AG04449 (cell line): ENCODE measurements at places on chromosomes 7 and 10.

DNA sequence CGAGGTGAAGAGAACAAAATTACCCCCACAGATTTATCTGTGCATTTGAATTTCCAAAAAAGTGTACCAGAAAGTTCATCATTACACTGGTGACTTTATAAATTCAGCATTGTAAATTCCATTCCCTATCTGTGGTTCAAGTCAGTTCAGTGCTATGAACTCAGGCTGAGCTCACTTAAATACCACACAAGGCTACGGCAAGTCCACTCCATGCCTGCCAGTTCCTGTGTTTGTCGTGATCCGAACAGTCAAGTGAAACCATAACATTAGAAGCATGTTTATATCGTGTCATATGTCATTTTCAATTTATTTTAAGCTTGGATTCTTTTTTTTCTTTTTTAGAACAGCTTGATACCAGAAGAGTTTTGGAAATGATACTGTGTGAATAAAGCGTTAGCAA, 14.8 kb downstream of the MBL2 start:
- DNase-seq, result peak; percentile 23

DNA sequence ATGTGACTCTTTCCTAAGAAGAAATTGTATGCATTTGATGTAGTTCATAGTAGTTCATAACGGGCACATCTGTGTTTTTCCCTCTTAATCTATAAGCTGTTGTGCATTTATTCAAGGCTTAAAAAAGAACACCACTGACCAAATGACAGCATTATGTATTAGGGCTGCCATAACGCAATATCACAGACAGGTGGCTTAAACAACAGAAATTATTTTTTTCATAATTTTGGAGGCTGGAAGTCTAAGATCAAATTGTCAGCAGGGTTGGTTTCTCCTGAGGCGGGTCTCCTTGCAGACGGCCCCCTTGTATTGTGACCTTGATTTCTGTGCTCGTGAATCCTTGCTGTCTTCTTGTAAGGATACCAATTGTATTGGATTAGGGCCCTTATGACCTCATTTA, 627 bp upstream of the SSMEM1 start:
- no peak for DNase-seq

DNA sequence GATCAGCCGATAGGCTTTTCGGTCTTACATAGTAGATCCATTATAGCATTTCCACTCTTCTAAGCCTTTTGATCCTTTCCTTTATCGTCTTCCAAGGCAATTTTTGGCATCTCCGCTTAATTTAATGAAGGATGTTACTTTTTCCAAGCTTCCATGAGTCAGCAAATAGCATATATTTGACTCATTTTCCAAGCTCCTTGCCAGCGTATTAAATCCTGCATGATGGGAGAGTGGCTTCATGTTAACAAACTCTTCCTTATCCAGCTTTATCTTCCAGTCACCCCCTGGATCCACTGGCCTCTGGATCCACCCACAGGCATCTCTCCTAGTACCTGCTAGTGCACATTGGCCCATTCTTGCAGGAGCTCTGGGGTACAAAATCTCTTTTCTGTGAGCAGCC, 13.0 kb downstream of the OR9A2 start:
- peak; percentile 46 for DNase-seq

DNA sequence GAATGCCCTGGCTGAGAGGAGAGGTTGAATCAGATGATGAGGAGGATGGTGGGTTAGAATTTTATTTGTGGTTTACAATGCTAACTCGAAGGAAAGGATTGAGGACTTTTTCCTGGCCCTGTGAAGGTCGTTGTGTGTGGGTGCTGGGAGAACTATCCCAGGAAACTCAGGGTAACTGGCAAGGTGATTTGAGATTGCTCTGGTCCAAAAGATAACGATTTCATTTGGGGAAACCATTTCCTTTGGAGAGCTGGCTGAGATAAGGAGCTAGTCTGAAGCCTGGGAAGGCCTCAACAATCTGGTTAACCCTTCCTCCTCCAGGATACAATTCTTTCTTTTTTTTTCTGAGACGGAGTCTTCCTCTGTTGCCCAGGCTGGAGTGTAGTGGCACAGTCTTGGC, 33.0 kb downstream of the HK1 start:
- DNase-seq, result no peak

DNA sequence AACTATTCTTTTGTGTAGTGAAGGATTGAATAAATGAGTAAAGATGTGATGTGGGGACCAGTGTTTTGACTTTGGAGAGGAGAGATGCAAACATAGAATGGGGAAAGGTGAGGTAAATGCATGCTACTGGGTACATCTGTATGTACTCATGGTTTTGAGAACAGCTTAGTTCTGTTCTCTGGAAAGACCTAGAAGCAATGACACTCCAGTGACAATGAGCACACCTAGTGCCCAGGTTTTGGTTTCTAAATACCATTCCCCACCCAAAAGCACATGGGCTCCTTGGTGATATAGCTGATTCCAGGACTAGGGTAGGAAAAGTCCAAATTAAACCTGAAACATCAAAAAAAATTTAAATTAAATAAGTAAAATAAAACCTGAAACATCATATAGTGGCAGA, 22.6 kb upstream of the HSPA12A start:
- DNase-seq, result no peak

- DNase-seq, result no peak
Observed at GRCh38 chr7:47720141-47720906, 138.4 kb upstream of the TNS3 start.

DNA sequence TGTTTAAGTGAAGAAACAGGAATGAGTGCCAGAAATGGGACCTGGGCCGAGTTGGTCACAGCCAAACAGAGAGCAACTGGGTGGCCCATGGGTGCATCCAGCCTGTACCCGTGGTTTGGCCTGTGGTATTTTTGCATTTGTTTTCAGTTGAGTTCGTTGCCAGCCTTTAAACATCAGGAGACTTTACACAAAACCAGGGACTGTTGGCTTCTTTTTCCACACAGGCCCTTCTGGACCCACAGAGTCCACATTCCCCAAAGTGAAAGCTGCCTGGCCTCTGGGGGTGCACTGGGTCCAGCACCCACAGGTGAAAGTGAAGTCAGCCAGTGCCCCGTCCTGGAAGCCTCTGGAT, 54.1 kb upstream of the TNS3 start:
- DNase-seq, result no peak

DNA sequence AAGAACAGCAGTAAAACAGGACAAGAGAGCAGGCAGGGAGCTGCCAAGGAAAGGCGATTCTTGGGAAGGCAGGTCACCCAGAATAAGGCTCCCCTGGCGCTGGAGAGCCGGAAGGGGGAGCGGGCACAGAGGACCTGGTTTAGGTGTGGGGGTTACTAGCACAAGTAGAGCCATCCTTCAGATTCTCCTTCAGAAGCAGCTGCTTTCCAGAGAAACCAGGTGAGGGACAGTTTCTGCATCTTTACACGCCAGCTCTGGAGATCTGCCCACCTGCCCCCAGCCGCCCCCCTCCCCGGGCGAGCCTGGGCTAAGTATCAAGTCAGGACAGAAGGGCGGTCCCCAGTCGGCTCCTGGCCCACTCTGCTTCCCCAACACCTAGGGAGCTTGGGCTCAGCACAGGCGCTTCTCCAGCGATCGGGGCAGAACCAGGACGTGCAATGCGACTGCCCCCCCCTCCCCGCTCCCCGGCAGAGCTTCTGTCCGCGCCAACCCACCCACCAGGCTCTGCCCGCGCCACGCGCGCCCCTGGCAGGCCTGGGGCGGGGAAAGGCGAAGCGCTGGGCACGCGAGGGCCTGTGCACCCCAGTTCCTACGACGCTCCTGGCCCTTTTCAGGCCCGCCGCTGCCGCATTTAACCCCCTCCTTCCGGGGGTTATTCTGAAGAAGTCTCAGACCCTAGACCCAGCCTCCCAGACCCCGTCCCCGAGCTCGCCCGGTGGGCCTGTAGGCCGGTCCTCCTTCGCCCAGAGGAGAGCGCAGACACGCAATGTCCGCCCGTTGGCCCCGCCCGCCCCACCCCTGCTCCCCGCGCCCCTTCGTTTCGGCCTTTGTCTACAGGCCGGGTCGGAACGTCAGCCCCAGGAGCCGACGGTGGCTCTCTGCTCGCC, 4.4 kb upstream of the EN2 start:
- DNase-seq, result no peak

DNA sequence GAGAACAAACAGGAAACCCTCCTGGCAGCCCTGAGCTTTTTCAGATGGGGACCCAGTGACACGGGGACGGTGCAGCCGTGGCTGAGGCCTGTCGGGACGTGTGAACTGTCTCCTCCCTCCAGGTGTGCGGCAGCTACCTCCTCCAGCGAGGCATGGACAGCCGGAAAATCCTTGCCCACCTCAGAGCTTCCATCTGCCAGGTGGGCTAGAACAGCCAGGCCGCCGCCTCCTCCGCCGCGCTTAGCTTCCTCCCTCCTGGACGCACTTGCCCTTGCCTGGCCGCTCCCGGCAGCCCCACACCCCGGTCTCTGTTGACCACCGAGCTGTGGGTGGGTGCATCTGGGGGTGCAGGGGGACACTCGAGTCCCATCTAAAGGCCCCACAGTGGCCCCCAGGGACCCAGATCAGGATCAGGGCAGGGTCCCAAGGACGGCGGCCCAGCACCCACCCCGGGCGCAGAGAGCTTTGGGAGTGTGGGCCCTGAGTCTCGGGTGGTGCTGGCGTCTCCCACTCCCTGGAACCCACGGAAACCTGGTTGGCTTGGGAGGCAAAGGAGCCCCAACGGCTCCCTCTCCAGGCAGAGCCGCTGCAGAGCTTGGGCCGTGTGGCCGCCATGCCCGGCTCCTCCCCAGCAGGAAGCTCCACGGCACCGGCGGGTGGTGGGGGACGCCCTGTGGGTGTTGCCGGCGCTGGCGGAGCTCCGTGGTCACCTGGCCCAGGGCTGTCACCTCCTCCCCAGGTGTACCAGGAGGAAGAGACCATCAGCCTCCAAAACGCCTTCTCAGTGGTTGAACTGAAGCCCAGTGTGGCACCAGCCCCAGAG, 32.9 kb upstream of the UTF1 start:
- no peak for DNase-seq

DNA sequence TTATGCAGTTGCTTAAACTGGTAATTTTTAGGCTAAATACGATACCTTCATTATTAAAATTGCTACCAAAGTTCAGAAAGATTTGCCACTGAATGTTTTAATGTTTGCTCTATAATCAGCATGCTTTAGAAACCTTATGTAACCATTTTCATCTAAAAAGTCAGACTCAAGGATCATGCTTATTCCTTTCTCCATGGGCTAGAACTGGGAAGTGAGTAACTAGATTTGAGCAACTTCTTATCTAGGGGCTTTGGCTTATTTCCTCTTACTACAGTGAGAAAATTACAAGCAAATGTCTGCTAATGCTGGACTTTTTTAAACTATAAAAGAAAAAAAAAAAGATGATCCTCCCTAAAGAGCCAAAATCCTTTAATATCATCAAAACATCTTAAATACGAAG, 215.9 kb downstream of the CRPPA start:
- no peak for DNase-seq

DNA sequence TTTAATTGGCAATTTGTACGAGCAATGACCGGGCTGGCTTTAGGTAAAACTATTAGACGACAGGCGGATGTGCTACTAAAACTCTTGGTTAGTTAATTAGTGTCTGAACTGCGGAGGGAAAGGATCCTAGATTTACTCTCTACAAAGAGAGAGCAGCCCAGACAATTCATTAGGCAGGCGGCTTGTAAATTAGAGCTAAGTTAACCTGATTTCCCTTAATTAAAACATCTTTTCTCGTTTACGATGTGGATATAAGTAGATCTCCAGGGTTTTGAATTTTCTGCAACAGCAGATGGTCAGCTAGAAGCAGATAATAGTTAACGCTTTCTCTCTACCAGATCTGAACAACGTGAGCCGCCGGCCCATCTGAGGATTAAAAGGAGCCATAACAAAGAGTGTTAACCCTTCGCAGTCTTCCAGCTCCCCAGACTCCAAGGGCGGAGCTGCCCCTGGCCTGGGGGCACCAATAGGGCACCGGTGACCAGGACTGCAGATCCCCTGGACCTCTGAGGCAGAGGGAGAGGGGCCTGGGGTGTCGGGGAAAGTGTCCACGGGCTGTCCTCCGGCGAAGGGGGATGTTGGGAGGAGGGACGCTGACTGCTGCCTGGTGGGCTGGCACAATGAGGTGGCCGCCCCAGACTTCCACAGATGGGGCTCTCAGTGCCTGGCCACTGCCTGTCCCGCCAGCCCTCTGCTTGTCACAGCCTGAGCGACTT, 6.3 kb upstream of the UNCX start:
- DNase-seq, result no peak

DNA sequence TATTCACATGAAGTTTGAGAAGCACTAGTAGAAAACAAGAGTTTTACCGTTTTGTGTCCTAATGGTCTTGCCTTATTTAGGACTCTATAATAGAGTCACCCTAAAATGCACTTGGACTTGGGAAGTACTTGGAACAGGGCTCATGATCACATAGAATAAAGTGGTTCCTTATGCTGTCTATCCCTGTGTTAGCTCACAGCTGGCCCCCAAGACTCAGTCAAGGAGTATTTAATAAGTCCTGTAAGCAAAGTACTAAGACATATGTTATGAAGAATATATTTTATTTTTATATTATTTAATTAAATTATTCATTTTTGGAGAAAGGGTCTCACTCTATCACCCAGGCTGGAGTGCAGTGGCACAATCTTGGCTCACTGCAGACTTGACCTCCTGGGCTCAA, 54.5 kb downstream of the XRCC2 start:
- no peak for DNase-seq

GRCh38 chr10:13649844-13650520, 63.2 kb downstream of the PRPF18 start:
- DNase-seq, result no peak

- DNase-seq, result no peak
Observed at GRCh38 chr7:95632609-95633008, 36.3 kb upstream of the PDK4 start.

GRCh38 chr10:28719789-28720436, 42.6 kb downstream of the BAMBI start:
- DNase-seq, result no peak

DNA sequence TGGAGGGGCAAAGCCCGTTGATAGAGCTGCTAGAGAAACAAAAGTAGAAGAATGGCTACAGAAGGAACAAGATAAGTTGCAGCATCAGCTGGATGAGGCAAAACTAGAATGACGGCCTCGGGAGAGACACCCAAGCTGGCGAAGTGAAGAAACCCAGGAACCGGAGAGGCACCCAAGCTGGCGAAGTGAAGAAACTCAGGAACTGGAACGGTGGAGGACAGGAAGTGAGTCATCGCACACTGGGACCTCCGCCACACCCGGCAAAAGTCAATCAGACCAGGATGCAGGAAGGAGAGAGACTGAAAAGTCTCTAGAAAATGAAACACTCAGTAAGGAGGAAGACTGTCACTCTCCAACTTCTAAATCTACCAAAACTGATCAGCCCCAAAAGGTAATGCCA, 133.0 kb upstream of the NEBL start:
- DNase-seq, result no peak

GRCh38 chr10:46175831-46176230, 111.0 kb upstream of the ANTXRL start:
- DNase-seq, result no peak

GRCh38 chr10:107894516-107894915, 730.0 kb upstream of the SORCS1 start:
- no peak for DNase-seq

DNA sequence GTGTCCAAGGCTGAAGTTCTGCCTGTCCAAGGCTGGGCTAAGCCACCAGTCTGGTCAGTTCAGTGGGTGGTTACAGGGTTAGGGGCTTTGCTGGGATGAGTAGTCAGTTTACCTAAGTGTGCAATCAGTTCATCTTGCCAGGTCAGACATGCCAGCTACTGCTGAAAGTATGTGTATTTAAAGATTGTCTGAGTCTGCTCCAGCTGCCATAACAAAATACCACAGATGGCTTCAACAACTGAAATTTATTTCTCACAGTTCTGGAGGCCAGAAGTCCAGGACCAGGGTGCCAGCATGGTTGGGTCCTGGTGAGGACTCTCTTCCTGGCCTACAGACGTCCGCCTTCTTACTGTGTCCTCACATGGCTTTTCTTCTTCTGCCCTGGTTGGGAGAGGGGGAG, 52.4 kb upstream of the TNS3 start:
- DNase-seq, result no peak
